Activated CD8-positive, alpha-beta memory T cell treated with anti-CD3 and anti-CD28 coated beads for 1 hour (primary cell): ENCODE measurements at places on chromosomes 5 and 9.

DNA sequence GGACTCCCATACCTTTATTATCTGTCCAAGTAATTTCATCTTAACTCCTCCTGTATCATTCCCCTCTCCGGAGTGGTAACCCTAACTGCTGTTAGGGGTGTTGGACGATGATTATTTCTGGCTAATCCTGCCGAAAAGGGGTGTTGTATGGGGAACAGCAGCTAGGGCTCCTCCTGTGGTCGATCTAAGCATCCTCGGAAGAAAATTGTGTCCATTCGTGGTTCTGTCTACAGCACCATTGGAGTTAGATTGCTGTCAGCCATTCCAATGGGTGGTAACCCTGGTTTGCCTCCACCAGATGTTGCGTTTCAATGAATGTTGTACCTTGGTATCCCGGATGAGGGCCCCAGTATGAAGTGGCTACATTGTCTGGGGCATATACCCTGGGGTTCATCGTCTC lies 35.6 kb upstream of the LMNB1 start:
- no peak for DNase-seq

GRCh38 chr5:73591698-73592501 lies 26.4 kb downstream of the UTP15 start:
- no peak for DNase-seq

- no peak for DNase-seq
These were observed 244.7 kb downstream of the ICE1 start for GRCh38 chr5:5667136-5667554.

DNA sequence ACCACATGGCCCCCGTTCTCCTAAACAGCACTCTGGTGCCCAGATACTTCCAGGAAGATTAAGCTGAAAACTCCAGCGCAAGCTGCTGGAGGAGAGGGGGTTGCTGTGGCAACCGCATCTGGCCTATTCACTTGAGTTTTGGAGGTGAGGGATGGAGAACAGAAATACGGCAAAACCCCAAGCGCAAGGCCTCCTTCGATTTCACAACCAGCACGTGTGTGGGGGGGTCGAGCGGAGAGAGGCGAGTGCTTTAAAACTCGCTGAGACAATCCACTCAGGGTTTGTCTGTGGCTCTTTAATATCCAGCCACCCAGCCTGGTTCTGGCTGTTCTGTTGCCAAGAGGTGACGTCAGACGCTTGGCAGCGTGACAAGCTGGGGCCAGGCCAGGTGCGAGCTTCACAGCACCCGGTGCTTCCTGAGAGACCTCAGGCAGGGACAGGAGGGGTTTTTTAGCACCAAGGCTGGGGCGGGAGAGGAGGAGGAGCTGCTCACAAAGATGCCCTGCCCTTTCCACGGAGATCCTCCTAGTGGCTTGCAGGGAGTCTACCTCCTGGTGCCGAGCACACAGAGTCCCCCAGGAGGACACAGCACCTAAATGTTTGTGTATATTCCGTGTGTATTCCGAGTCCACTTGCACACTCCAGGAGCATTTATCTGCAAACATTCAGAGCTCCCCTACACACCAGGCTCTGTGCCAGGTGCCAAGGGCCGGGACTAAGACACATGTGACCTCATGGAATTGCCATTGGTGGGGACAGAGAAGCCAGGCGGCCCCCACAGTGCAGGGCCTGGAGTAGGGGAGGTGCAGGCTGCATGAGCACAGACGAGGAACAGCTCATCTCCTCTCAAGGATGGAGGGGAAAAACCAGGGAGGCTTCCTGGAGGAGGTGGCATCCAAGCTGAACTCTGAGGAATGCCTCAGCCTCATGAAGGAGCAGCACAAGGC lies 194.6 kb downstream of the OLFM1 start:
- no peak for DNase-seq

GRCh38 chr5:158910782-158911692 lies 188.7 kb downstream of the EBF1 start:
- DNase-seq = no peak

DNA sequence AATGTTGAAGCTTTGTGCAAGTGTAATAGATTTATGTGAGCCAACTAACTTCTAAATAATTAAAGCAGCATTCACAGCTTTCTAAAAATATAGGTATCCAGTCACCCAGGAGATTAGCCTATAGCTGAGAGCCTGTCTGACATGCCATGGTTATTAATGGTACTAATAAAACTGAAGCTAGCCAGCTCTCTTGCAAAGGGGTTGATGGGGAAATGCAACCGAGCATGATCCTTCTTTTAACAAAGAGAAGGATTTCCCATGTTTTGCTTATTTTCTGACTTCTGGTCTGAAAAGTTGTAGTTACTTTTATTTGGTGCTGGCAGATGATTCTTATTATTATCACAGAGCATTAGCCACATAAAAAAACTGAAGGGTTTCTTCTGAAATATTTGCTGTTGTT lies 488.7 kb upstream of the CYLC2 start:
- no peak for DNase-seq

GRCh38 chr5:10111571-10111970 lies 138.1 kb downstream of the ATPSCKMT start:
- DNase-seq = no peak

GRCh38 chr5:35855187-35855586 lies 1.5 kb upstream of the IL7R start:
- no peak for DNase-seq

DNA sequence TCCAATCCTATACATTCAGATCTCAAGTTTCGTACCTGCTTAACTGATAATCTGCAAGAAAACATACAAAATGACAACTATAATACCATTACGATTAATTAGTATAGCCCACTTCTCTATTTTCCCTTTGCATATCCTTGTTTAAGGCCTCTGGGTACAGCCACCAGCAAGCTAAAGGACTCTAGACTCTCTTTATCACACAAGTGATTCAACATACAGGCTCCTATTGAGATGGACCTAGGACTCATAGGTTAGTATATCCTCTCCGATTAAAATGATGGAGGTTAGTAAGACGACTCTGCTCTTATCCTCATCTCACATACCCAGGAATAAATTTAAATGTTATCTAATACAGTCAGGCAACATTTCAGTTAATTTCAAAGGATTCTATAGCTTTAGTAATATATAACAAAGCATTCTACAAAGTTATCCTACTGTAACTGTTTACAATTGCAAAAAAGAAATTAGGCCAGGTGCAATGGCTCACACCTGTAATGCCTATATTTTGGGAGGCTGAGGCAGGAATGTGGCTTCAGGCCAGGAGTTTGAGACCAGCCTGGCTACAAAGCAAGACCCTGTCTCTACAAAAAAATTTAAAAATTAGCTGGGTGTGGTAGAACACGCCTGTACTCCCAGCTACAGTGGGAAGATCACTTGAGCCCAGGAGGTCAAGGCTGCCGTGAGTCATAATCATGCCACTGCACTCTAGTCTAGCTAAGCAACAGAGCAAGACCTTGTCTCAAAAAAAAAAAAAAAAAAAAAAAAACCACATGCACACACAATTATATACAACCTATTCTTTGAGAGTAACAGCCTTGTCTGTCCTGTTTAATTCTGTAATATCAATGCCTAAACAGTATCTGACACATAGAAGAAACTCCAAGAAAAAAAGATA lies 15.4 kb downstream of the HAUS6 start:
- no peak for DNase-seq

- no peak for DNase-seq
These were observed 17.0 kb upstream of the SELENOP start for GRCh38 chr5:42828671-42829070.

- no peak for DNase-seq
These were observed 9.2 kb upstream of the CXCL14 start for GRCh38 chr5:135587721-135588663.

GRCh38 chr9:78973907-78974306 lies 597.9 kb upstream of the TLE4 start:
- DNase-seq = no peak

DNA sequence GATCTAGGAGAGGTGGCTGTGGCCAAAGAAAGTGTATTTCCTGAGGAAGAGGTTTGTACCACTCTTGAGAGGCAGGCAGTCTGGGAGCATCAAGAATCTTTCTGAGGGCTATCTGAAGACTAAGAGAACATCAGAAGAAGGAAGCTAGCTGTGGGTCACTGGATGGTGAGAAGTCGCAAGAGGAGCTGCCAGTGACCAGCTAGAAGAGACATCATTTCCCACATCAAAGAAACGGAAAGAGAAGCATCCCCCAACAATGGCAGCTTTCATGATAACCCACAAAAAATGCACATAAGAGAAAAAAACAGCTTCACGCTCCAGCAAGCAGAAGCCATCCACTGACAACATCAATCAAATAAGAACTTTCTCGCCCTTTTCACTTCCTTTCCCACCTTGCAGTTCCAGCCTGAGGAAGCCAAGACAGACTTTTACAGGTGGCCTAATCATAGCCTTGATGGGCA lies 25.0 kb upstream of the CEP78 start:
- DNase-seq = no peak

- no peak for DNase-seq
These were observed 13.1 kb downstream of the SELENOP start for GRCh38 chr5:42798284-42799240.

DNA sequence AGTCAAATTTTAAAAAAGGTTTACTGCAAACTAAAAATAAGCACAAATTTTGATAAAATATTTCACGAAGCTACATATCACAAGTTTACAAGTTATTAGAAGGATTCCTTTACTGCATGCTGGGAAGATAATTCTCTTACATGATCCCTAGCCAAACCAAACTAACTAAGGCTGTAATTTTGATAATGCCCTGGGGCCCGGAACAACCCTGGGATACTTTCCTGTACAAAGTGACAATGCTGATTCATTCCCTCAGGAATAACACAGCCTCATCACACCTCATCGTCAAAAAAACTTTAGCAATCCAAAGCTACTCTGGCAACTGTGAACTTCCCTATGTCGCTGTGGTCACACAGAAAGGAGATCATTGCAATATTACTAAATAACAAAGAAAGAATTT lies 402.9 kb downstream of the RAB3C start:
- DNase-seq = no peak

GRCh38 chr5:62343428-62343827 lies 37.4 kb downstream of the KIF2A start:
- no peak for DNase-seq

GRCh38 chr9:110123341-110124095 lies 84.4 kb downstream of the C9orf152 start:
- DNase-seq = no peak

DNA sequence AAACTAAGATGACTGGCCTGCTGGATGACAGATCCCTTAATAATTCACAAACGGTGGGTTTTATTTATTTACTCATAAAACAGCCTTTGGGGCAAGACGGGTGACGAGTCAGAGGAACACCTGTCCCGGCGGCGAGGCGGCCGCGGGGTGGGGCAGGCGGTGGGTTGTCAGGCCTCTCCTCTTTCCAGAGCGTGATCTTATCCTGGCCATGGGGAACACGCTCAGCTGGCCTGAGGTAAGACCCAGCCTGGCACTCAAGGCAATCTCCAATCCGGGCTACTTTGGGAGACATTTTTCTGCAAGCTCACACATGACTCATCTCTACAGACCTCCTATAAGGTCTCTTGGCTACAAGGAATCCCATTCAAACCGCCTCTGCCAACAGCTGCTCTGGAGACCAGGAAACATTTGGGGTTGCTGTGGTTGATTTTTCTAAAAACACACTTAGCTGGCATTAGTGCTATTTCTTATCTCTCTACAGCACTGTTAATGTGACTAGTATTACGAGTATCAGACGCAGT lies 6.3 kb downstream of the RAPGEF1 start:
- DNase-seq = no peak

DNA sequence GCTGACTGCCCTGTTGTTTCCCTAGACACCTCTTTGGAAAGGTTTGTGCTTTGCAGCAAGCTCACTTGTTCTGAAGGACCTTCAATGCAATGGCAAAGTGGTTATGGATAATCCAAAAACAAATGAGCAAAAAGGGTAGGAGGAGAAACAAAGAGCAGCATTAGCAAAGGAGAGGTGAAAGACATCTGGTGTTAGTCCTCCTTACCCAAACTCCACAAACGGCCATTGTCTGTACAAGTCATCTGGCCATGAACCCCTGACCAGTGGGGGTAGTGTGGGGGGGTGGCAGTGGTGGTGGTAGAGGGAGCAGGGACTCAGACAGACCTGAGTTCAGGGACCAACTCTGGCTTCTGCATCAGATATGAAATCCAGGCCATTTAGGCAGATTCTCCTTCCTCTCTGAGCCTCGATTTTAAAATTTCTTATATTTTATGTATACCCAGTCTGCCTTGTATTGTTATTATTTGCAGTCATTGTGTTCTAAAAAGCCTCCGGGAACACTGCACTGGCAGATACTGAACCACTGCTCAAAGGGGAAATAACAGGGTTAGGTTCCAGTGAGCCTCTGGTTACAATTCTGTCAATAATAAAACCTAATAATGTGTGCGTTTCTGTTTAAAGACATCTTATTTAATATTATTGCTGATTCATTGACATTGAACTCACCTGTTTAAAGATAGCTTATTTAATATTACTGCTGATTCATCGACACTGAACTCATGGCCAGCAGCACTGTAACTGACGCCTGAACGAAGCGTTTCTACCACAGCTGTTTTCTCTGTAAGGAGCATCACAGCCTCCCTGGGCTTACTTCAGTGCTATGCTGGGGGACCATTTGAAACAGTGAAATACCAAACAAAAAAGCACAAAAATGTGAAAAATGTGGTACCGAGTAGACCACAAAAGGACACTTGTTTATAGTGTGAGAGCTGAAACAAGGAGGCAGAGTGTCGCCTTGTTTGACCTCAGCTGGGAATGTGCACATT lies 156.0 kb downstream of the SEC61B start:
- DNase-seq = no peak

DNA sequence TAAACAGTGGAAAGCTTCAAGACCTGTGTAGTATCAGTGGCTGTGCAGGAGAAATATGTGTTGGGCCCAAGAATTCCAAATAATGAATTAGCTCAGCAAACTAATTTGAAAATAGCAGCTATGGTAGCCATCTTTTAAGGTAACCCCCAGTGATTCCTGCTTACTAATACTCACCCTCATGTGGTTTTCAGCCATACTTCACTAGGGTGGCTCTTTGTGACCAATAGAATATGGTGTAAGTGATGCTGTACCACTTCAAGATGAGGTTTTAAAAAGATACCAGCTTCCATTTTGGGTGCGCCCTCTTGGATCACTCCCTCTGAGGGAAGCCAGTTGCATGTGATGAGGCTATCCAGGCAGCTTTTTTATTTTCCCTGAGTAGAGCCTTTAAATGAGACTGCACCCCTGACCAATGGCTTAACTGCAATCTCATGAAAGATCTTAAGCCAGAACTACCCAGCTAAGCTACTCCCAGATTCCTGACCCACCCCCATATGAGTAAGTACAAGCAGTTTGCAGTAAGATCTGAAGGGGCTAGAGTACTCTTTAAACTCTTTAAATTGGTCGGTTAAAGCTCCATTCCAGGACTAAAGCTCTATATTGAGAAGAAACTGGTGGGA lies 58.3 kb downstream of the UHRF2 start:
- DNase-seq = no peak

DNA sequence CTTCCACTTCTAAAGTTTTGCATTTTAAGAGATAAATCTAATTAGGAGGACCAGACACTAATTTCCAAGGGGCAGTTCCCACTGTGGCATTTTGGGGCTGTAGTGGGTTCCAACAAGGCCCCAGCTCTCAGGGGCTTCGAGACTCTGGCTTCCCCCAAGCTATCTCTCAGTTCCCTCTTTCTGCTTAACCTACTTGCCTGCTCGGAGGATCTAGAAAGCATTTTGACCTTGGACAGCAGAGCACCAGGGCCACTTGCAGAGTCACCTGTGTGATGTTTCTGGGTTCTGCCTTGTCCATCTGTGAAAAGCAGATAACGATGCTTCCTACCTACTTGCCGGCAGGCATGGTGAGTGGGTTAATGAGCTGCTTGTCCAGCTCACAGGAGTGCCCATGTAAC lies 175.4 kb downstream of the MED10 start:
- no peak for DNase-seq
